ENCODE measurements at places on chromosomes 2 and 18. TPM values are rescaled to one million over a fixed set of nuclear protein-coding genes. Genes with fewer than 3 reads are reported as not detected.
A peak's percentile ranks its signal among the peaks of the same experiment; 100 is the strongest.

DNA sequence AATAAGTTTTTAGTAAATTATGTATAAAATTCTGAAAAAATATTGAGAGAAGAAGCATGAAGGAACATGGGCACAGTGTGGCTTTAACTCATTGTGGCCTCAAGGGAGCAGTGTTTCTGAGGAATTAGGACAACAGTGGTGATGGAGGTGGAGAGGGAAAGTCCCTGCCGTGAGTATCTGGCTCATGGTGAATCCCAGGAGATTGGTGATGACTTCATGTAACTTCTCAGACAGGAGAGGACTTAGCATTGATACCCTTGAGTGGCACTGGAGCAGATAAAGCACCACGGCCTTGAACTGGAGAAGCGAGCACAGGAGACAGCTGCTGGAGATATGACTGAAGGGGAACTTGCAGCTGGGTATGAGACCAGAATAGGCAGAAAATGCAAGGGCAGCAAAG lies 35.0 kb upstream of the LRP1B start:
- DNase-seq = no peak

GRCh38 chr2:201108341-201108740 lies 7.6 kb upstream of the CFLAR start:
- no peak for DNase-seq

- DNase-seq = no peak
Measured at GRCh38 chr2:28445448-28446258, 50.2 kb upstream of the PLB1 start.

DNA sequence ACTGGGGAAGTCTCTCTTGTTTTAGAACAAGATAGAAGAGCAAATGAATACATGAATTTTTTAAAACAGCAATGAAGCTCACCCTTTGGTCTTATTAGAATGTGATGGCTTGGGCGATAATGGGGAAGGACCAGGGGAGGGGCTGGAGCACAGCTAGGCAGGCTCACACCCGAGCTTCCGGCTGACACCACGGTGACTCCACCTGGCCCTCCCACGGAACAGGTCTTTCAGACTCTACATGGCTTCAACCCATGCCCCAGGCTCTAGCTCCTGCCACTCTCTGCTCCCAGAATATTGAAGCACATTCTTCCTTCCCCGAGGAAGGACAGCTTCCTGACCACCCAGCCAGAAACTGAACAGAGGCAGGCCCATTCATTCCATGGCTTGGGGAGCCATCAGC lies 127.5 kb upstream of the AGAP1 start:
- no peak for DNase-seq

- DNase-seq = no peak
Measured at GRCh38 chr2:182680837-182681236, 35.2 kb upstream of the DNAJC10 start.

GRCh38 chr2:187867165-187867564 lies 312.9 kb upstream of the TFPI start:
- DNase-seq = no peak

DNA sequence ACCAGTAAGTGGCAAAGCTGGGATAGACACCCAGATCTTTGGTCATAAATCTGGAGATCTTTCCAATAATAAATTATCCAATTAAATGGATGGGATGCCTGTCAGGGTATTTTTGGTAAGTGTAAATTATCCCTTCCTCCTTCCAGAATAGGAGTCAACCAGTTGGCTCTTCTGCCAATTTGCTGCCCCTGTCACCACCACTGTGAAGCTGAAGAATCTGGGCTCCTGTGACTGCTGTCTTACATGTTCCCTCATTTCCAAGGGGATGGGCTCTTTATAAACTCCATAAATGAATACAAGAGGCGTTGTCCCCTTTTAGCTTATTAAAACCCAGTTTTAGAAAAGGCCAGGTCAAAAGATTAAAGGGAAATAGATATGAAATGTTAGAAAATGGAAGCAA lies 17.8 kb upstream of the BMP10 start:
- DNase-seq = no peak

GRCh38 chr18:61892683-61893308 lies at the start of gene RNF152:
Gene RNF152, minus strand, starts transcription at chr18:61893007. Its CDS starts 76,544 bp downstream, at chr18:61816463.
- DNase-seq = no peak

- DNase-seq = no peak
Measured at GRCh38 chr2:56475191-56475590, 291.4 kb downstream of the CCDC85A start.

DNA sequence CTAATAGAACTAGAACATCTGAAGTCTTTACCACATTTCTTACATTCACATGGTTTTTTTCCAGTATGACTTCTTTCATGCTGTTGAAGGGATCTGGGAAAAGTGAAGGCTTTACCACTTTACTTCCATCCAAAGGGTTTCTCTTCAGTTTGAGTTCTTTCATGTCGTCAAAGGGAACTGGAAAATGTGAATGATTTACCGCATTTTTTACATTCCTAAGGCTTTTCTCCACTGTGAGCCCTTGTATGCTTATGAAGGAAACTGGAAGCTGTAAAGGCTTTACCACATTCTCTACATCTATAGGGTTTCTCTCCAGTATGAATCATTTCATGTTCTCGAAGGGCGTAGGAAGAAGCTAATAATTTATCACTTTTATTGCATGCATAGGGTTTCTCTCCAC lies 46.7 kb downstream of the NBEAL1 start:
- no peak for DNase-seq

GRCh38 chr2:67576991-67577390 lies 179.9 kb downstream of the ETAA1 start:
- DNase-seq = no peak

GRCh38 chr18:27042177-27042576 lies 142.9 kb downstream of the CHST9 start:
- no peak for DNase-seq

- DNase-seq = no peak
Measured at GRCh38 chr18:35142275-35142615, 98.6 kb upstream of the ZNF397 start.

- DNase-seq = no peak
Measured at GRCh38 chr18:61466736-61467135, 133.5 kb downstream of the CDH20 start.

GRCh38 chr2:240463274-240463865 lies 27.9 kb downstream of the GPC1 start:
- DNase-seq = peak; percentile 76

DNA sequence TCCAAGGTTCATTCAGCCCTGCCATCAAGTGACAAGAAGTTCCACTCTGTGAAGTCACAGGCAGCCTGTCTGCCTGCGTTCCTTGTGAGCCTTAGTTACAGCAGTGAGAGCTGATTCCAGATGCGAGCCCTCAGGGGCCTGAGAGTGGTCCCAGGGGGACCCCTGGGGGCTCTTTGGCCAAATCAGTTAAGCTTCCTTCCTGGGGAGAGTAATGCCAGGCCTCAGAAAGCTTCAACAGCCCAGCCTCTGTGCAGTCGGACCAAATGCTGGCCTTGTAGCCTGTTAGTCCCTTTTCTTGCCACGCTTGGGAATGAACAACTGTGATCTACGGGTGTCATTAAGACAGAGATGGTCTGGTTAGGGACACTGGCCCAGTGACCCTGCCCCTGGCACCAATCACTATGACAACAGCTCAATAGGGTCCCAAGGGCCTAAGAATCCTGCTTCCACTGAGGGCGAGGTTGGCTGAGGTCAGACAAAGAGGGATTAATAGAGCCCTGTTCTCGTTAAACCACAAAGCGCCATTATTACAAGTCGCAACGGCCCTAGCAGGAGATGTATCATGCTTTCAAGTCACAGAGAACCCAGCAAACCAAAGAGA lies 50.9 kb downstream of the HS1BP3 start:
- DNase-seq = no peak

DNA sequence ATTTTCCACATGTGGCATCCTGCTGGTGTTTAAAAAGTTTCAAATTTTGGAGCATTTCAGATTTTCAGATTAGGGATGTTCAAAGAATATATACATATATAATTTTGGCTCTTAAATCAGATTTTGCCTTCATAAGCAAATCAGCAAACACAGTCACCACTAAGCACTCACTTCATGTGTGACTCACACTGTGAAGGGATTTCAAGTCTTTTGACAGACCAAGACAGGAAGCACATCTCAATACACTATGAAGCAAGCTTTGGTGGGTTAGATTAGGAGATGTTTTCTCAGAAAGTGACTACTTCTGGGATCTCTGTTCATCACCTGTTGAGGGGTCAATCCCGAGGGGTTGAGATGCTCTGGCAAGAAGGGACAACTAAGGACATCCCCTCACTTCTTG lies 227.8 kb upstream of the RBBP8 start:
- DNase-seq = no peak

- no peak for DNase-seq
Measured at GRCh38 chr2:157592948-157593347, 35.7 kb downstream of the ACVR1C start.

DNA sequence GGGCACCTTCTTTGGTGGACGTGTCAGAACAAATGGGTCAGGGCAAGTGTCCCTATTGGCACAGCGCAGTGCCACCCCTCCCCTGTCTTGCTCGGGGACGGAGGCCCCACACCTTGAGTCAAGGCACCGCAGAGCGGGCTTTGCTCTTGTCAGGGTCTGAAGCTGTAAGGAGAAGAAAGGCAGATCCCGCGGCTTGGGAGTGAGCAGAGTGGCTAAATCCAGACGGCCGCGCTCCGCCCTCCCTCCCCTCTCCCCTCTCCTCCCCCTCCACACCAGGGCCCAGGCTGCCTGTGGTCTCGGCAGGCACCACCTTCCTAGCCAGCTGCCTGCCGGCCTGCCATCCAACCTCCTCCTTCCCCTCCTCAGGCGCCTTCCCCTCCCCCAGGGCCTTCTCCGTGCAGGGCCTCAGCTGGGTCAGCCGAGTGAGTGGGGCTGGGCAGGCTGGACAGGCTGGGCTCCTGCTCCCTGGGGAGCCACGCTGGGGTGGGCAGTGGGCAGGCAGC lies 25.8 kb downstream of the SPEG start:
- peak; percentile 57 for DNase-seq

DNA sequence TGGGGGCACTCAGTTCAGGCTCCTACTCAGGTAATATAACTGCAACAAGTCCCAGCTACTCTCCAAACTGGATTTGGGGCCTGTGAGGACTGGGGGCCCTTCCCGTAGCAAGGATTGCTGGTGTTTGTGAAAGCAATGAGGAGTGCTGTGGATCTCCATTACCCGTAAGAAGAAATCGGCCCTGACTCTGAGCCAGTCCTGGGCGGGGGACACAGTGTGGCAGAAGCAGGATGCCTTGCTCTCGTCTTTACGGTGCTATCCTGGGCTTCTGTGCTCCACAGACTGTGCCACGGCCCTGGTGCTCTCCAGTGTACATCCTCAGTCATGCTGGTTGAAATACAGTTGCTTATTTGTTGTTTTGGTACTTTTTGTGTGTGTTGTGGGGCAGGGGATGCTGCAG lies 172.9 kb downstream of the NDUFA10 start:
- no peak for DNase-seq

- peak; percentile 67 for DNase-seq
Measured at GRCh38 chr18:58054041-58054781, 10.2 kb downstream of the NEDD4L start.

The NTSR2 gene
- not detected for total RNA-seq

The DSC2 gene
- 12.5 TPM for total RNA-seq

The ARHGAP28 gene
- total RNA-seq = 10.3 TPM

The MYL1 gene
- total RNA-seq = not detected

The COBLL1 gene
- total RNA-seq = 88.8 TPM

The SPR gene
- 35.4 TPM for total RNA-seq

The POU3F3 gene
- not detected for total RNA-seq

The DSG1 gene
- total RNA-seq = not detected

The TCF23 gene
- not detected for total RNA-seq

The VWC2L gene
- not detected for total RNA-seq

The KANSL3 gene
- total RNA-seq = 41.3 TPM

The ABCG5 gene
- total RNA-seq = not detected

The ACTG2 gene
- total RNA-seq = 34.7 TPM

The GALM gene
- 27.7 TPM for total RNA-seq

Measured in upper lobe of left lung (tissue), 6 donors.